ENCODE measurements at places on chromosomes 4 and X.
A peak's percentile ranks its signal among the peaks of the same experiment; 100 is the strongest.

DNA sequence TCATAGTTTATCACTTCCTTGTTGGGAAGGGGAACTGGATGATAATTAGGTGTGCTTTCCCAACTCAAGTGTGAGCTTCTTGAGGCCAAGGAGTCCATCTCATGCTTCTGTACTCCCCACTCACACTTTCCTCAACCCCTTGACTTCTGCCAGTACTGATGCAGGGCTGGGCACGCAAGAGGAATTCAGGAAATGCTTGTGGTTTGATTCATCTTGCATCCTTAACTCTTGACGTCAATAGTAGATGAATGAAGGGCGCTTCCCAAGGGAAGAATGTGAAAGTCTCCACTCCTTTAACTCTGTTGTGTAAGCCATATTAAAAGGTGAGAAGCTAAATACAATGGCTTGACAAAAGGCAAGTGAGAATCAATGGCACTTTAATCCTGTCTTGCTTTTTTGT is 101.8 kb downstream of the AGTR2 start:
- DNase-seq = no peak

DNA sequence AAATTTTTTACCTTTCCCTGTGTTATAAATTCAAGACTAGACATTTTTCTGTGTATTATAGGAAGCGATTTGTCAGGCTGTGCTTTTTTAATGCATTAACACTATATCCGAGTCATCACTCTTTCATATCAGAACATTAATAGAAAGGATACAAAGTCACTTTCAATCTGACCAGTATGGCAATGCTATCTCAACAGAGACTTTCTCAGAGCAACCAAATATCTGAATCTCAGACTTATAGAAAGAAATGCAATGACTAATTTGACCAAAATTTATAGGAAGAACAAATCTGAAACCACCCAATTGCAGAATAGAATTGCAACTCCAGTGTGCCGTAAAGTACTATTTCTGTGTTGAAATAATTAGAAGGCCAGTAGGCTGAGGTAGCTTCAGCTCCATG is 473 bp upstream of the TKTL2 start:
- DNase-seq = no peak

GRCh38 chr4:89563431-89563830 is 255.8 kb upstream of the GPRIN3 start:
- no peak for DNase-seq

DNA sequence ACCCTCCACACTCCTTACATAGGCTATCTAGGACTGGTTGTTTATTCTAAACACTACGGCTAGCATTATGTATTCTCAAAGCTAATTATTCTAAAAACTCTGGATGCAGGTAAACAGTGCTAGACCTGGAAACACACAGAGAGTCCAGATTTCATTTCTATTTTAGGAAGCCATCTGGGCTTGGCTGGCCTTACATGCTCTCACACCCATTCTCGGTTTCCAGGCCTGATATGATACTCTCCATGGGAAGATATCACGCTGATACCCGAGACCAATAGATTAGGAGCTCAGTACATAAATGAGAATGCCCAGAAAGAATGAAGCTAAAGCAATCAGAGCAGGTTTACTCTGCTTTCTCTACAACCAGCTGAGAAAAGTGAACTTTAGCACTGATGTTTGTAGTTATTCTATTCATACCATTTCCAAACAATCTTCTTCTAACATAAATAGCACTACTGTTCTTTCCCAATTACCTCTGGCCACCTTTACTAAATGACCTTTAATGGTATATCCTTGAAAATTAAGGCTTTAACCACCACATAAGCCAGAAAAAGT is 973.3 kb downstream of the PCDH18 start:
- DNase-seq = no peak

DNA sequence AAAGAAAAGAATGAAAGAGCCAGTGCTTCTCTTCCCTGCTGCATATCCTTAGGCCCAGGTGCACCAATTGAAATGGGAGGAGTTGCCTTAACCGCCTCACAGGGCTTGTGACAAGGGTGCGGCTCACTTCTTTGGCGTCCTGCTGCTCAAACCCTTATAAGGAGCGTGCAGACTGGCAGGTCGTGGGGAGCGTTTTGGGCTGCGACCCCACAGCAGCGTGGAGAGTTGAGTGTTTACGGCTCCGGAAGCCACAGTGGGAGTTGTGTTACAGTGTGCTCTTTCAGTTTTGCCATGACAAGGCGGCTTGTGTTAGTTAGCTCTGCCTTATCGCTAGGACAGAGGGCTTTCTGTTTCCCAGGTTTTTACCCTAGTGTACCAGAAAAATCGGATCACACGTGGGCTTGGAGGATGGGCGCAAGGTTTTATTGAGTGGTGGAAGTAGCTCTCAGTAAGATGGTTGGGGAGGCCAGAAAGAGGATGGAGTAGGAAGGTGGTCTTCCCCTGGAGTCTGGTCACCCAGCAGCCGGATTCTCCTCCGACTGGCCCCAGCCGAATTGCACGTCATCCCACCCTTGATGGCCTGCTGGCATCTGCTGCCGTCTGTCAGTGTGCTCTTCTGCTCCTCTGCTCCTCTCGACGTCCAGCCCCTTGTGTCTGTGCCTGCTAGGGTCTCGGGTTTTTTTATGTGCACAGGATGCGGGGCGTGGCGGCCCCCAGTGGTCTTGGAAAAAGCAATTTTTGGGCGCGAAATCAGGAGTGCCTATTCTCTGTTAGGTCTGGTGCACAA is 718.9 kb downstream of the ARAP2 start:
- no peak for DNase-seq

GRCh38 chrX:45972636-45973035 is 572.6 kb downstream of the ZNF674 start:
- no peak for DNase-seq

DNA sequence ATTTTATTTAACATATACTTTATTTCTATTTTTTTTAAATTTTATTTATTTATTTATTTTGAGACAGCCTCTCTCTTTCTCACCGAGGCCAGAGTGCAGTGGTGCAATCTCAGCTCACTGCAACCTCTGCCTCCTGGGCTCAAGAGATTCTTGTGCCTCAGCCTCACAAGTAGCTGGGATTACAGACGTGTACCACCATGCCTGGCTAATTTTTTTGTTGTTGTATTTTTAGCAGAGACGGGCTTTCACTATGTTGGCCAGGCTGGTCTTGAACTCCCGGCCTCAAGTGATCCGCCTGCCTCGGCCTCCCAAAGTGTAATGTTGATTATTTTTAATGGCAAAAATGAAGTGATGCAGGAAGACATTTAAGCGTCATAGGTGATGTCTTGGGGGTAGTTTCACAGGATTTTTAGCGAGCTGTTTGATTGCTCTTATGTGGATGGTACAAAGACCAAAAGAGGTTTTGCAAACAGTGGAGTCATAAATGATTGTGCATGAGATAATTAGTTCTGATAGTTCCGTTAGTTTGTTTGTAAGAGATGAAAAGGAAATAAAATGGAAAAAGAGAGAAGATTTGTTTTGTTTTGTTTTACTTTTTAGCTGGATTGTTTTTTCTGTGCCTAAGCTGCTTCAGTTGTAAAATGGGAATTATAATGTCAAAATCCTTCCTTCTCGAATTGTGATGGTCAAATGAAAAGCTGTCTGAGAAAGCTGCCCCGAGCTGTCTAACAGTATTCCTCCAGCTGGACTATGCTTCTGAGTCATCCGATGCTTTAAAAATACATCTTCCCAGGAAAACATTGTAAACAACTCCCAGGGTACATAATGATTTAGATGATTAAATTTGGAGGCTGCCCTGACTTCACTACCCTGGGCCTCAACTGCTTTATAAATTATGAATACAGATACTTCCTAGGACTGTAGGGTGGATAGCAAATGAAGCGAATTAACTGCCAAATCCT is 14.7 kb downstream of the RHOH start:
- no peak for DNase-seq

GRCh38 chr4:26887809-26888208 is 27.2 kb downstream of the STIM2 start:
- no peak for DNase-seq

DNA sequence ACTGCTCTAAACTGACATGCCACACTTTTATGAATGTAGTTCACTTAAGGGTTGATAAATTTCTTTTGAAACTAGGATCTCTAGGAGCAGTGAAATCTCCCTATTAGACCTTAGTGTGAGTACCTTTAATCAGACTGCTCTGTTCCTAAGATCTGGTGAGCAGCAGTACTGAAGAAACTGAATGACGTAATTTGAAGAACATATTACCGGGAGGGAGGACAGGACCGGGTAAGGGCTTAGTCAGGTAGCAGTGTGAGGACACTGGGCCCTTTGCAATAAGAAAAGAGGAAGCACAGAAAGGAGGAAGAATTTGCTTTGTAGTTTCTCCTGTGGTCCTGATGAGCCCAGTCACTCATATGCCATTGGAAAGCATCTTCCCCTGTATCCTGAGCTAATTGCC is 255.2 kb downstream of the THOC2 start:
- no peak for DNase-seq

DNA sequence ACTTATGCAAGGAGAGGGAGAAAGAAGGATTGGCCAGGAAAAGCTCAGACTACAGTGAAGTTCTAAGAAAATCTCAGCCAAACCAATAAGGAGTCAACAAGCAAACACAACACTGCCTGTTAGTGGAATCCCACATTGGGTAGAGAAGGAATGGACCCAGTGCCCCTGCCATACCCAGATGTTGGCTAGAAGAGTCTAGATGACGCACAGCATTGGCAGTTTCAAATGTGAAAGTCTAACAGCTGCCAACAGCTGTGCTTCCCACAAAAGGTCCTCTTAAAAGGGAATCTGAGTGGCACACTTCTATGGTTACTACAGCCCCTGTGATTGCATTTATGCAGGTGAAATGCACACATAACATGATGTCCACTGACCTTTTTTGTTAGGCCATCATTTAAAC is 37.2 kb upstream of the CPEB2 start:
- DNase-seq = no peak

DNA sequence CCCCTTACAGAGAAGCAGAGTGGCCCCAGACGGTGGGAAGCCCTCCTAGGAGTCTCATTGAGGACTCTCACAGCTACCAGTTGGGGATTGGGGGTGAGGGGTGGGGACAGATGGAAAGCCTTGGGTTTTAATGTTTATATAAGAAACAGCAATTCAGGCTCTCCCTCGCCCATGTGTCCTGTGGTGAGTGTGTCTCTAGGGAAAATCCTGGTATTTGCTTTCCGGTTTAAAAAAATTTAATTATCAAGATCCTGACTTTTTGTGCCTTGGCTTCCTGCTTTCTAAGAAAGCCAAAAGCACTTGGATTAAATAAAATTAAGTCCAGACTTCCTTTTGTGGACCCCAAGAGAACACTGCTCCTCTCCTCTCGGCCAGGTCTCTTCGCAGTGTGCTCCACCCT is 93.8 kb downstream of the SOWAHB start:
- DNase-seq = peak; percentile 20

GRCh38 chrX:16771483-16772398 is 14.5 kb upstream of the TXLNG start:
- no peak for DNase-seq

DNA sequence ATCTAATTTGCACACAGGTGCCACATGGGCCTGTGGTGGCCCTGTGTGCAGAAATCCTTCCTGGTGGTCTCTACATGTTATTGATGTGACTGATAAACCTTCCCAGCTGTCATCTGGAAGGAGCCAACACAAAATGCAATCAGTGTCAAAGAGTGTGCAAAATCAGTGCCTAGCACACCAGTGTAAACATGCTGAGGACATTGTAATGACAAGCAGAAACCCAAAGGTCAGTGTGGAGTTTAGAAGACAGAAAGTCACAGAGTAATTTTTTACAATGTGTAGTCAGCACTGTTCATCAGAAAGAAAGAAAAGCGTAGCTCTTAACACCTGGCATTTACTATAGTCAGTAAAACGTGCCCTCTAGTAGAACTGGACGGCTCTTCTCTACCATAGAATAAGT is 50.3 kb downstream of the PHKA2 start:
- DNase-seq = no peak

DNA sequence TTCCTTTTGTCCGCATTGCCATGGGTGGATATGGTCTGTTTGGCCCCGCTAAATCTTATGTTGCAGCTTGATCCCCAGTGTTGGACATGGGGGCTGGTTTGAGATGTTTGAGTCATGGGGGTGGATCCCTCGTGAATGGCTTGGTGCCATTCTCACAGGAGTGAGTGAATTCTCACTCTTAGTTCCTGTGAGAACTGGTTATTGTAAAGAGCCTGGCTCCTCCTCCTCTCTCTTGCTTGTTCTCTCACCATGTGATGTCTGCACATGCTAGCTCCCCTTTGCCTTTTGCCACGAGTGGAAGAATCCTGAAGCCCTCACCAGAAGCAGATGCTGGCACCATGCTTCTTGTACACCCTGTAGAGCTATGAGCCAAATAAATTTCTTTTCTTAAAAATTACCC is 22.6 kb upstream of the STBD1 start:
- no peak for DNase-seq

- DNase-seq = no peak
These were observed 15.3 kb downstream of the ADAMTS3 start for GRCh38 chr4:72553540-72554337.

- DNase-seq = no peak
These were observed 176.2 kb upstream of the LNX1 start for GRCh38 chr4:53767482-53767881.

- DNase-seq = no peak
These were observed 146.8 kb downstream of the DCTD start for GRCh38 chr4:182770259-182770995.

DNA sequence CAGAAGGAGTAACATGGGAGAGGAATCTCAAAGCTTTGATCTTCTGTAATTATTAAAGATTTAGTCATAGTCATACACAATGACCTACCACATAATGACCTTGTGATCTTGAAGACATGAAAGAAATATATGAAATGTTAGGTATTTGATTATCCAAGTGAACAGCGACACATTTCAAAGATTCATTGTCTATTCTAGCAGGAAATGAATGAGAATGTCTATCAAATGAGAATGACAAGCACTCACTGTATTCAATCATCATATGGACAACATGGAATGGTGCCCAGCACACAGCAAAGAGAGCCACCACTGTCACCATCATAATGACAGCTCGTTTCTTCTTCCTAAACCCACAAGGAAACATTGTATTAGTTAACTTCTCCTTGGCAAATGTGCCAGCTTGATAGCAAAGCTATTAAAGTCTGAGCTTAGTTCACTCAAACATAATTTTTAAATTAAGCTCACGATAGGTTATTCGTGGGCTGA is 50.6 kb downstream of the QRFPR start:
- no peak for DNase-seq

DNA sequence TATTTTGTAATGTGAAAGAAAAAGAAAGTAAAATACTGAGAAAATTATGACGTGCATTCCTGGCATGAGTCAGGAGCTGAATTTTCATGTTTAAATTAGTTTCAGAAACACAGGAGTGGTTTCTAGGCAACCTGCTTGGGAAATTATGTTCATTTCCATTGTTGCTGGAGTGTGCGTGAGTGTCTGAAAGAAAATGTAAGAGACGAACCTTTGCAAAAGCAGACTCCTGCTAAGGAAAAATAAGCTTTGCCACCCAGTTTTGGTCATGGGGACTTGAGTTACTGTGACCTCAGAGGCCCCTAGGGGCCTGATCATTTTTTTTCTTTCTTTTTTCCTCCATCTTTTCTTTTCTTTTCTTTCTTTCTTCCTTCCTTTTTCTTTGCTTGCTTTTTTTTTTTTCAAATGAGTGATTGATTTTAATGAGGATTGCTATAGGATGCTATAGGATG is 18.8 kb upstream of the CHRNA9 start:
- peak; percentile 86 for DNase-seq
